ENCODE measurements at places on chromosomes 4 and X.

- no peak for DNase-seq
These were observed 24.4 kb downstream of the UGT2A3 start for GRCh38 chr4:68927165-68927564.

DNA sequence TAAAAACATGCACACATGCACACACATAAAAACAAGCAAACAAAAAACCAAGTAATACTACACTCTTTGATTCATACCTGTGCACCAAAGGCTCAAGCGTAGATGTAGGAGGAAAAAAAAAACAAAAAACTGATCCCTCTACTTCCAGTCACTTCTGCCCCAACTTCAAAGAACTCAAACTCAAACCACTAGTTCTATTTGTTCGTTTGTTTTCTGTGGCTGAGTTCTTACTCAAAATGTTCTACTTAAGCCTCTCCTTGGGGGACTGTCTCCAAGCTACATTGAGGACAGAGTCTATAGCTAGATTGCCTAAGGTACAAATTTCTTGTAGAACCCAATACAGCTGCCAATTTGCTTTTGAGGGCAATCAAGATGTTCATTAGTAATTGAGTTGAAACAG lies 171.0 kb upstream of the ATOH1 start:
- DNase-seq: no peak

- no peak for DNase-seq
These were observed 52.4 kb downstream of the ITIH6 start for GRCh38 chrX:54745676-54746075.

GRCh38 chr4:184477201-184477999 lies 3.0 kb upstream of the IRF2 start:
- no peak for DNase-seq

- no peak for DNase-seq
These were observed 152.0 kb upstream of the FTHL17 start for GRCh38 chrX:31223817-31224216.

DNA sequence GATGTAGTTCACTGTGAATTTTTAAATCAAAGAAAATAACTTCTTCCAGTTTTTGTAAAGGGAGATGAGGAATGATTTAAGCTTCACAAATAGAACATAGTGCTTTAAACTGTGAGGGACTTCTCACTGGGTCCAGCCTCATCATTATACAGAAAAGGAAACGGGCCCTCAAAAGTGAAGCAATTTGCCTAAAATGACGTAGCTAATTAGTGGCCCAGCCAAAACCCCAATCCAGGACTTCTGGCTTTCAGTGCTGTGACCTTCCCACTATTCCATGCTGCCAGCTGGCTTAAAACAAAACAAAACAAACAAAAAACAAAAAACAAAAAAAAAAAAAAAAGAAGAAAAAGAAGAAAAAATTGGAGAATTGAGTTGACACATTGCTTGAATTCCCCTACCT lies 45.0 kb upstream of the STOX2 start:
- DNase-seq: no peak

- no peak for DNase-seq
These were observed 15.3 kb downstream of the ADAMTS3 start for GRCh38 chr4:72553540-72554337.

GRCh38 chr4:11710453-11711093 lies 281.9 kb upstream of the HS3ST1 start:
- DNase-seq: no peak

DNA sequence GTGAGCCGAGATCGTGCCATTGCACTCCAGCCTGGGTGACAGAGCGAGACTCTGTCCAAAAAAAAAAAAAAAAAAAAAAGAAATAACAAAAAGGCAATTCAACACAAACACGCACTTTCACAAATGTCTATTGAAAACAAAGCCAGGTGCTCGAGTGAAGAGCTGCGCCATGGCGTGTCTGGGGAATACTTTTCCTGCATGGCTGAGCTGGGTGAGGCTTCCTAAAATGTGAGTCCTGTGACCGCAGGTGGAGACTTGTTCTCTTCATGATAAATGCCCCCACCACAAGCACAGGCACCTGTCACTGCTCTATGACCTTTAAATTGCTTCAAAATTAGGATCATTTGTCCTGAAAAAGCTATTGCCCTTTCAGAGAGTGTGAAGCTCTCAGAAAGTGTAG lies 4.0 kb upstream of the ABLIM2 start:
- no peak for DNase-seq

GRCh38 chr4:178037459-178038214 lies 595.4 kb upstream of the AGA start:
- DNase-seq: no peak

- no peak for DNase-seq
These were observed 66.9 kb downstream of the ARHGEF9 start for GRCh38 chrX:63718010-63718694.

GRCh38 chr4:172726001-172726423 lies 442.6 kb upstream of the GALNT7 start:
- no peak for DNase-seq

DNA sequence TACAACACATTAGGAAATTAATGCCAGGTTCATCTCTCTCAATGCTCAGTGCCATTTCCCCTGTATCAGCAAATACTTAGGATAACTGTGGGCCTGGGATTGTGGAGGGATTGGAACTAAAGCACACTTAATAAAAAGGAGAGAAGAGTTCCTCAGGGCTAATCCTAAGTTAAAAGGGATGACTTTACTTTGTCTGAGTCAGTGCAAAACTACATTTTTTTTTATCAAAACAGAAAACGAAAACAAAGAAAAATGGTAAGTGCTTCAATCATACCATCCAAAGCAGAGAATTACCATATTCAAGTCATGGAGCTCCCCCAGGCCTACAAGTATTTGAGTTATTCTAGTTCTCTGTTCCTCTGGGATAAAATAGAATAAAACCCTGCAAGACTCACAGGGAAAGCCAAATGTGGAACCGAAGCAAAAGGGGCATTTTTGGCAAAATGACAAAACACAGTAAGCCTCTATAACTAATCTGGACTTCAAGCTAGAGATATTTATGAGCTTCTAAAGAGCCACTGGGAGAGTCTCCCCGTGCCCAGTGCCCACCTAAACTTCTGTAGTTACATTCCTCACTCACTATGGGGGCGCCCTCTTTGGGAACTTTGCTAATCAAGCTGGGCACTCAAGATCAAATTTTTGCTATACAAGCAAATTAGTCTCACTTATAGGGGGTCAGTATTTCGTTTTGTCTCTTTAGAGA lies 53.4 kb downstream of the PALLD start:
- no peak for DNase-seq

DNA sequence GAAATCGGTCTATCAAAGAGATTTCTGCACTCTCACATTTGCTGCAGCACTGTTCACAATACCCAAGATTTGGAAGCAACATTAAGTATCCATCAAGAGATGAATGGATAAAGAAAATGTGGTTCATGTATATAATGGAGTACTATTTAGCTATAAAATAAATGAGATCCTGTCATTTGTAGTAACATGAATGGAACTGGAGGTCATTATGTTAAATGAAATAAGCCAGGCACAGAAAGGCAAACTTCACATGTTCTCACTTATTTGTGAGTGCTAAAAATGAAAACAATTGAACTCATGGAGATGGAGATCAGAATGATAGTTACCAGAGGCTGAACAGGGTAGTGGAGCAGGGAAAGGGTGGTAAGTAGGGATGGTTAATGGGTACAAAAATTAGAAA lies 17.0 kb upstream of the PROM1 start:
- no peak for DNase-seq

GRCh38 chrX:134406356-134407064 lies 53.5 kb upstream of the HPRT1 start:
- no peak for DNase-seq

DNA sequence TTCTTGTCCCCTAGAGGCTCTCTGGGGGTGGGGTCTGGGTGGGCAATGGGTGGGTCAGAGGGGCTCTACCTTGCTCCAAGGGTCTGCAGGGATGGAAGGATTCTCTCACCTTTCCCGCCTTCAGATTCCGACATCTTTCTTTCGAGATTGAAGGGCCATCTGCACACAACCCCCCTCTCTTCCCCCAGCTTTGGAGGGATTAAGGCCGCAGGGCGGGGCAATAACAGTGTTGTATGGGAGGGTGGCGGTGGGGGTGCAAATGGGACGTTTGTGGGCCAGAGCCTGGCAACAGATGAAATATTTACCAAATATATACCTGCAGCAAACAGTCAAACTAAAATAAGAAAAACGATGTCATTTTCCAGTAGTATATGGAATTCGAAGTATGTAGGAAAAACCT lies at the start of gene CACNA1F:
Gene CACNA1F (minus strand): TSS at position 165 of the 400 bp plus-strand sequence. CDS start 31 bp downstream, at position 134.
- no peak for DNase-seq

GRCh38 chr4:151824656-151825055 lies 63.8 kb upstream of the GATB start:
- DNase-seq: no peak

DNA sequence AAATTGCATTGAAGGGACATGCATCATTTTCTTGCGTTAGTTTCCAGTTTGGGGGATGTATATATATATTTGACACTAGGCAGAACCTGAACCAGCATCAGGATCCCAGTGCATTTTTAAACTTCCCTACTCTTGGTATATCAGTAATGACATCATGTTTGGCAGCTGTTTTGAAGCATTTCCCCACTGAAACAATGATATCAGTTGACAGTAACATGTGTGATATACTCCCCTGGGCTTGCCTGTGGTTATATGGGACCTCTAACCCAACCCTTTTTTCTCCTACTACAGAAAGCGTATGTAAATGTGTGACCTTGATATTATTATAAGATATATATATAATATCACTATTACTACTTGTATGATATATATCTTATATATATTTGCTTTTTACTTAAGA lies 225.9 kb upstream of the CASK start:
- DNase-seq: no peak

GRCh38 chr4:140653718-140654494 lies 85.1 kb upstream of the UCP1 start:
- no peak for DNase-seq

- DNase-seq: no peak
These were observed 264.9 kb upstream of the ZC4H2 start for GRCh38 chrX:65241059-65241721.

All from activated naive CD8-positive, alpha-beta T cell treated with anti-CD3 and anti-CD28 coated beads for 36 hours (primary cell).